ENCODE measurements at places on chromosomes 3 and 15.

DNA sequence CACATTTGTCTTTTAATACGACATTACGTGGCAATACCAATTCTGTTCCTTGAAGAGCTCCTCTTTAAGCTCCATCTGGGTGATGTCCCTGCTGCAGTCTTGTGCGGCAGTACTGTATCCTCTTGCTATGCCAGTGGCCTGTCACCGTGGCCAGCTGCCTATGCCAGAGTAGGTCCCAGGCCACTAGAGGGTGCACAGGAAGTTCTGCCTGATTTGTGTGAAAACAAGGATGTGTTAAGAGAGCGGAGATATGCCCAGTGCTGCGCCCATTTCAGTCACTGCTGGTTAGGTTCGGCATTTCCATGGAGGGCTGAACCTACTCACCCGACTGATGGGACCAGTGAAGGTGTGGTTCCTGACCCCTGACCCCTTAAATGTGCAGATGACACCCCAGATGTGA lies 25.2 kb downstream of the NIPA1 start:
- DNase-seq: no peak

GRCh38 chr15:88323976-88324740 lies 67.6 kb upstream of the NTRK3 start:
- no peak for DNase-seq

- no peak for DNase-seq
Measured at GRCh38 chr3:15926871-15927270, 129.1 kb upstream of the ANKRD28 start.

GRCh38 chr3:23575697-23576096 lies 230.1 kb upstream of the UBE2E1 start:
- DNase-seq: no peak

GRCh38 chr3:48415251-48415953 lies 14.5 kb downstream of the PLXNB1 start:
- DNase-seq: no peak

GRCh38 chr3:195238586-195239118 lies 32.3 kb downstream of the XXYLT1 start:
- DNase-seq: no peak

DNA sequence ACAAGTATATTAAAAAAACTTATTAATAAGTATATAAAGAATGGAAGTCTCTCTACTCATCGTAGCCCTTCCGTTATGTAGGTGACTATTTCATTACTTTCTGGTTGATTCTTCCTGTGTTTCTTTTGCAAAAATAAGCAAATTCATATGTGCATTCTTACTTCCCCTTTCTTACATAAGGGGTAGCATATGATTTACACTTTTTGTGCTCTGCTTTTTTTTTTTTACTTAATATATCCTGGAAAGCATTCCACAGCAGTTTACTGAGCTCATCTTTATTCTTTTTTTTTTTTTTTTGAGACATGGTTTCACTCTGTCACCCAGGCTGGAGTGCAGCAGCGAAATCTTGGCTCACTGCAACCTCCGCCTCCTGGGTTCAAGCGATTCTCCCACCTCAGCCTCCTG lies 12.9 kb downstream of the SCAMP5 start:
- DNase-seq: no peak

DNA sequence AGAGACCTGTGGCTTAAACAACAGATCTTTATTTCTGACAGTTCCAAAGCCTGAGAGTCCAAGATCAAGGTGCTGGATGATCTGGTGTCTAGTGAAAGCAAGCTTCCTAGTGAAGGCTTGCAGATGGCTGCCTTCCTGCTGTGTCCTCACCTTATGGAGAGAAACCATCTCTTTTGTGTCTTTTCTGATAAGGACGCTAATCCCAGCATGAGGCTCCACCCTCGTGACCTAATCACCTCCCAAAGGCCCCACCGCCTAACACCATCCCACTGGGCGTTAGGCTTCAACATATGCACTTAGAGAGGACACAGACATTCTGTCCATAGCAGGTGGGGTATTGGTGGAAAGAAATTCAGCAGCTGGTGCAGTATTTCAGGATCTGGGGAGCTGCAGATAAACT lies 19.8 kb upstream of the LYSMD4 start:
- DNase-seq: no peak

GRCh38 chr15:66241087-66241907 lies 12.3 kb downstream of the MEGF11 start:
- DNase-seq: no peak

Measured in activated T-cell treated with anti-CD3 and anti-CD28 coated beads, Interleukin-2, amount 50 U/mL, for 48 hours (primary cell).